ENCODE measurements at places on chromosomes 2 and 18.

- DNase-seq: no peak
Observed at GRCh38 chr2:238907717-238908173, 59.9 kb downstream of the TWIST2 start.

GRCh38 chr18:60966876-60967275, 366.4 kb upstream of the CDH20 start:
- DNase-seq: no peak

GRCh38 chr2:152743002-152743401, 24.6 kb downstream of the ARL6IP6 start:
- peak; percentile 13 for DNase-seq

GRCh38 chr18:23540867-23541266, 37.6 kb downstream of the RMC1 start:
- DNase-seq: no peak

DNA sequence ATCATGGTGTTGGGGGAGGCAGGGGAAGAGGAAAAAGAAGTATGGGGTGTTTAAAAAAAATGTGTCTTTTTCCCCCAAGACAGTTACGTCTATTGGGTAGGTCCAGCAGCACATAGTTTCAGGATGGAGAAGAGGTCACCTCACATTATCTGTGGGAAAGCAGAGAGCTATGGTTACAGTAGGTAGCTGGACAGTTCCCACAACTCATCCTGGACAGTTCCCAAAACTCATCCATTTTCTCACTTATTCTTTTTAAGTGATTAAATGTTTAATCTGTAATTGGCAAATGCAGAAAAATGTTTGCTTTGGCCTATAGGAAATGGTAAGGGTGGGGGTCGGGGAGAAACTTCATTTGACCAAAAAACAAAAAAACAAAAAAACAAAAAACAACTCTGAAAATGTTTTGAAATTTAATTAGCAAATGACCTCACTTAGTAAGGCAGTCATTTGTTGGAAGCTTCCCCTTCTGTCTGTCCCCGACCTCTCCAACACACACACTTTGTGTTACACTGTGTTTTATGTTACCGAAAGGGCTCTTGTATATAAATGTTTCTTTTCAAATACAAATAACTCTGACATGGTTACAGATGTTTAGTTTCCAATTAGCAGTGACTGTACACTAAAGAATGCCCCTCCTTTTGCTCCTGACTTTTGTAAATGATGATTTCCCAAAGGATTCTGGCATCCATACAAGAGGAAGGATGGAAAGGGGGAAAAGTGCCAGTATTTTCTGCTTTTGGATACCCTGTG, 173.3 kb upstream of the ZFP36L2 start:
- no peak for DNase-seq

DNA sequence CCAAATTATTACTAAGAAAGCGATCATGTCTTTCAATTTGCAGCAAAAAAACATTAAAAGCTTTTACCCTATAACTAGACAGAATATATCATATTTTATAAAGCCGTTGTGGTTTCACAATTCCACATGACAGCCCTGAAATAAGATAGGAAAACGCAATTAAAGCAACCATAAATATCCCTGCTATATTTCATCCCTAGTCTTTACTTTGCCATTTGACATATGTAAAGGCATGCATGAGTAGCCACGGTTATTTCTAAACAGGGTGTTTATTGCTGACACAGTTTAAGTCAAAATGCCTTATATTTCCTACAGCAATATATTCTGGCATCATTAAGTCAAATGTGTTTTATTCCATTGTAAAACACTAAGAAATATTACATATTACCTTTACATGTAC, 239.9 kb downstream of the DSEL start:
- no peak for DNase-seq

DNA sequence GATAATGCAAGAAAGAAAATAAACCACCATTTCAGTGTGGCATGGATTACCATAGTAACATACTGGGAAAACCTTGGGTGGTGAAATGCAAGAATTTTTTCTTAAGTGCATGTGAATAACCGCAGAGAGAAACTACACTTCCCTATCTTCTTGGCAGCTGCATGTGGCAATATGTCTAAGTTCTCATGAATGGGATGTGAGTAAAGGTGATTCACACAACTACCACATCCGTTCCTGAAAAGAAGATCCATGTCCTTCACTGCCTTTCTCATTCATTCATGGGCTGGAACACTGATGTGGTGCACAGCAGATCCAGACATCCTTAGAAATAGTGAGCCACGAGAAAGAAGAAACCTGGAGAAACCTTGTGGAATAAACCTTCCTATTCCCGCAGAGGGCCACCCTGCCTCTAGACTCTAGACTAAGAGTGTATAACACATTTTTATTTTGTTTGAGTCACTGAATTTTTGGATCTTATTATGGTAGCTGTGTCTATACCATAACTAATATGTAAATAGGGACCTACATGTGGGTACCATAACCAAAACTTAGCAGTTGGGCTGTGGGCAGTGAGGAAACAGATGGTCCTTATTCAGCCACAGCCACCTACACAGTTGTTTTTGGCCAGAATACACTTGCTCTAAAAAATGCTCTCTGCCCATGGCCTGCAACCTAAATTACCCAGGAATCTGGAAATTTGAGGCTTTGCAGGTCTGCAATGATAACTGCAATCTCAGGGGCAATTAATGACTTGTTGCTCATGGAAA, 573.3 kb downstream of the LRP1B start:
- no peak for DNase-seq

- peak; percentile 35 for DNase-seq
Observed at GRCh38 chr18:49728542-49728941, 84.8 kb downstream of the ACAA2 start.

DNA sequence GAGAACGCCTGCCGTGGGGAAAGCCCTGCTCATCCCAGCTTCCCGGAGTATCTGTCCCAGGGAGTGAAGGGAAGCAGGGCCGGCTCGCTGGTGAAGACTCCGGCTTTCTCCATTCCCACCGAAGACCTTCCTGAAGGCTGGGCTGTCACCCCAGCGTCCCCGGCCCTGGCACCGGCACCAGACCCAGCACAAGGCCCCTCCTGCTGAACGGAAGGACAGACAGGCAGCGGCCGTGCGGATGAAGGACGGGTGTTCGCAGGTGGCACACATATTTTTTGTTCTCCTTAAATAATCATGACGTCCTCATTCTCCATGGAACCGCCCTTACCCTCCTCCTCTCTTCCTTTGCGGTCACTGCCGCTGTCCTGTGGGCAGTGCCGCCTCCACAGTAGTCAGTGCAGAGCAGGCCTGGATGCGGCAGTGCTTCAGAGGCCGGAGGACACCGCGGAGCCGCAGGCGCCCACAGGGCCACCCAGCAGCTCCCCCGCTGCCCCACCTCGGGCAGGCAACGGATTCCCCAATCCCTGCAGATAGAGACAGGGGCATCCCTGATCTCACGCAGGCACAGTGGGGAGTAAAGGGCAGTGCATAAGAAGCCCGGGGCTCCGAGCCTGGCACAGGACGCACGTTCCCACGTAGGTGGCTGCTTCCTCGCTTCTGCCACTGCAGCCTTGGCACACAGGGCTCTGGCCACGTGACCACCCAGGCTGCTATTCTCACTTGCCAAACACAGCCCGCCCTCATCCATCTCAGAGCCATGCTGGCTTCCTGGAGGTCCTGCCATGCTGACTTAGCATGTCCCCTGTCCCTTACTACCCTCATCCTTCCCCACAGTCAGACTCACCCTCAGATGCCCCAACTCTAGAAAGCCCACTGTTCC, 229.7 kb downstream of the EIPR1 start:
- DNase-seq: no peak

GRCh38 chr2:37683921-37684780, 12.7 kb upstream of the CDC42EP3 start:
- DNase-seq: no peak

DNA sequence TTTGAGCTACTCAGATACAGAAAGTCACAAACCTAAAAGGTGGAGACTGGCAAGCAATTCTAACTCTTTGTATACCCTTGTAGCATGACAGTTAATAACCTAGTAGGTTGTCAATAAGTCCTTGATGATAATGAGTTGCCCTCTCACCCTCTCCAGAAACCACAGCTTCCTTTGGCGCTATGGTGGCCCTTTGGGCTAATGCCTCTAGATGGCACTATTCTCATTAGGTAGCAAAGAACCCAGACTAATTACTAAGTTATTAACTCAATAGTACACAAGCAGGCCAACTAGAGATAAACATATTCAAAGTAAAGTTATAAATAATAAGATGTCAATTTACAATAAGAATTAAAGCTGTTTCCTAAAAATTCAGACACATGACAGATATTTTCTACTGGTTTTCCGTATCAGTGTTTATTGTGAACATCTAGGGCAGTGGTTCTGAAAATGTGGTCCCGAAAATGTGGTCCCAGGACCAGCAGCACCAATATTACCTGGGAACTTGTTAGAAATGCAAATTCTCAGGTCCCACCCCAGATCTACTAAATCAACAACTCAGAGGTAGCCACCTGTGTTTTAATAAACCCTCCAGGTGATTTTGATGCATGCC, 41.1 kb downstream of the LDAH start:
- DNase-seq: no peak

DNA sequence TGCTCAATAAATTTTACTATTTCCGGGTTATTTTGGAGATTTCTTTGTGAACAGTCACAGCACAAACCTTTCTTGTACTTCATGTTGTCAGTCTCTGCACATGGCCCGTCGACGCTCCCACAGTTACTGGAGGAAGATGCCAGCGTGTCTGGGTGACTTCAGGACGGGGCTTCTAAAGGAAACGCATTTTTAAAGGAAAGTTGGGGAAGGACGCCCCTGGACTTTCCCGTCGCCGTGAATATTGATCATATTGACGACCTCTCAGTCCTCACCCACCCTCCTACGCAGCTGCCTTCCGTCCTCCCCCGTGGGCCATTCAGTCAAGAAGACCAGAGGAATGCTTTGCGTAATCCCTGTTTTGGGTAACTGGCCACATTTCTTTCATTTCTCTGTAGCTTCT, 71.1 kb upstream of the SNTG2 start:
- no peak for DNase-seq

- DNase-seq: no peak
Observed at GRCh38 chr2:64825831-64826491, 163.2 kb upstream of the SLC1A4 start.

- peak; percentile 79 for DNase-seq
Observed at GRCh38 chr2:27356056-27356381, 545 bp downstream of the GTF3C2 start.

DNA sequence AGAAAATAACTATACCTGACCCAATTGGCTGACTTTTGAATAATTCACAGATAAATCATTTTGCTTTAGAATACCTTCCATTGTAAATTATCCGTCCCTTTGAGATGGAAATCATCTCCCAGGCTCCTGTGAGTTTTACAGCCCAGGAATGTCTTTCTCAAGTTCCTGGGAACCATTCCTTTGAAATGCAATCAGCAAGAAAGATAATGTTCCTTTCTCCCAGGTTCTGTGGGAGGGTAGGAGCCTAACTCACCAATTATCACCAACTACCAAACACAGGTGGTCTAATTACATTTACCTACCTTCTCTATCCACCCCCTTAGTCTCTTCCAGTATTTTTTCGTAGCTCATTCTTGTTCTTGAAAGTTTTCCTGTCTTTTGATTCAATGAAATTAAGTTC, 1016.0 kb downstream of the SOCS6 start:
- no peak for DNase-seq

DNA sequence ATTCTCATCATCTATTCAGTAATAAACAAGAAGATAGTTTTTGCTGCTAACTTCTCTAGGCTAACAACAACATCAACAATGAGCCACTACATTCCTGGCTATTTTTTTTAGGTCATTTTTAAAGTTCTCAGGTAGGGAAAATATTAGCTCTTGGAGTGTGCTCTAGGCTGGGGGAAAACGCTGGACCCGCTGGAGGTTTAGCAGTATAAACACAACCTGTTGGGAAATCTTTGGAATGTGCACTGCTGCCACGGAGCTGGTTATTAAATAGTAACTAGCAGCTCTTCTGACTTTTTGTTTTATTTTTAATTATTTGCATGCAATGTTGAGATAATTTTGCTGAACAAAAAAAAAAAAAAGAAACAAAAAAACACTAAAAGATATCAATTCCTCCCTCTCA, 892.1 kb upstream of the ACVR2A start:
- DNase-seq: no peak

- DNase-seq: no peak
Observed at GRCh38 chr2:6810961-6811360, 54.7 kb downstream of the CMPK2 start.

GRCh38 chr2:10487081-10487740, 39.1 kb upstream of the ODC1 start:
- peak; percentile 62 for DNase-seq

GRCh38 chr2:102166189-102166845, 20.5 kb upstream of the IL1RL2 start:
- DNase-seq: no peak

DNA sequence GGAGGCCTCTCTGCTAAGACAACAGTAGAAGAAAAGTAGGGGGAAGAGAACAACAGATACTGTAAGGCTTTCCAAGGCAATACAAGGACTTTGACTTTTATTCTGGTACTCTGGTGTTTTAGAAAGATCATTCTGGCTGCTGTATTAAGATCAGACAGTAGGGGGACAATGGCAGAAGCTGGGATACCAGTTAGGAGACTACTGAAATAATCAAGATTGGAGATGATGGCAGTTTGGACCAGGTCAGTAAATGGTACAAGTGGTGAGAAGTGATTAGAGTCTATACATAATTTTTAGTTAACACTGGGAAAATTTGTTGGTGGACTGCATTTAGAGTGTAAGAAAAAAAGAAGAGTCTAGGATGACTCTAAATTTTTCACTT, 139.7 kb downstream of the ROCK1 start:
- DNase-seq: no peak

- no peak for DNase-seq
Observed at GRCh38 chr2:121017396-121017795, 267.6 kb downstream of the TFCP2L1 start.

GRCh38 chr2:144833075-144833637, 313.2 kb upstream of the ZEB2 start:
- no peak for DNase-seq

GRCh38 chr2:217695033-217695520, 307.7 kb downstream of the TNS1 start:
- DNase-seq: no peak

GRCh38 chr18:48663931-48664847, 125.4 kb downstream of the CTIF start:
- peak; percentile 59 for DNase-seq

DNA sequence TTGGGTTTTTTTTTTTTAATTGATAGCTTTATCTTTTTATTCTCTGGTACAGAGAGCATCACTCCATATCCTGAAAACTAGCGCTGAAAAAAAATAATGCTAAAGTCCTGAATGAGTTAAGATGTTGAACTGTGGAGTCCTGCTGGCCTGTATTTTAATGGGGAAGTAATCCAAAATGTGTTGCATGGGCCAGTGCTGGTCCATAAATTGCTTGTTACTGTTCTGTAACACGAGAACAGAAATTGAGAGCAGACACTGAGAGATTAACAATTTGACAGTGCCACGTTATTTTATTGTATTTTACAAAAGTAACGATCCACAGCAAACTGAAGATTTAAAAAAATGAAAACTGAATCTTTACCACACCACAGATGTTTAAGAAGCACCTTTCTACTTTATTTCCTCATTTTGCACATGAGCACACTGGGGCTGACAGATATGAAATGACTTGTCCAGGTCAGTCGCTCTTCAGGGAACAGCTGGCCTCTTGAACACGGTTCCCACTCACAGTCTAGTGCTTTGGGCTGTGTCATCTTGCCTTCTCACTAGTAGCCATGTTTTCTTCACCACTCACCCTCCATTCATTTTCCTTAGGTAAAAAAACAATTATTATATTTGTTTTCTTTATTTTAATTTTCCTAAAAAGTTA, 35.3 kb downstream of the ZCCHC2 start:
- DNase-seq: no peak

All from Caco-2 (cell line).